ENCODE measurements at places on chromosomes 6 and 20.

DNA sequence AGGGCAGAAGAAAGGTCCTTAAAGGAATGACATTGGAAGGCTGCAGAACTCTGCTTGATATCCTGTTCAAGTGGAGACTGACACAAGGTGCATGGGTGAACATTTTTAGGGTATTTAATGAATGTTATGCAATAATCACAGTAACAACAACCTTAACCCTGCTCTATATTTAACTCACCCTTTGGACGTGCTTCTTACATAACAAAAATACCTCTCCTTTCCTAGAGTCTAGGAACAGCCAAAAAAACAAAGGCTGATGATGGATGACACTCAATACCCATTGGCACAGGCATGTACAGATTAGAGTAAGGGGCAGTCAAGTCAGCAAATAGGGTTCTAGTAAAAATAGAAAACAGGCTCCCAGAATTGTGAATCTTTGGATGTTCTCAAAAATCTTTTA is 30.6 kb downstream of the ROS1 start:
- DNase-seq, result no peak

DNA sequence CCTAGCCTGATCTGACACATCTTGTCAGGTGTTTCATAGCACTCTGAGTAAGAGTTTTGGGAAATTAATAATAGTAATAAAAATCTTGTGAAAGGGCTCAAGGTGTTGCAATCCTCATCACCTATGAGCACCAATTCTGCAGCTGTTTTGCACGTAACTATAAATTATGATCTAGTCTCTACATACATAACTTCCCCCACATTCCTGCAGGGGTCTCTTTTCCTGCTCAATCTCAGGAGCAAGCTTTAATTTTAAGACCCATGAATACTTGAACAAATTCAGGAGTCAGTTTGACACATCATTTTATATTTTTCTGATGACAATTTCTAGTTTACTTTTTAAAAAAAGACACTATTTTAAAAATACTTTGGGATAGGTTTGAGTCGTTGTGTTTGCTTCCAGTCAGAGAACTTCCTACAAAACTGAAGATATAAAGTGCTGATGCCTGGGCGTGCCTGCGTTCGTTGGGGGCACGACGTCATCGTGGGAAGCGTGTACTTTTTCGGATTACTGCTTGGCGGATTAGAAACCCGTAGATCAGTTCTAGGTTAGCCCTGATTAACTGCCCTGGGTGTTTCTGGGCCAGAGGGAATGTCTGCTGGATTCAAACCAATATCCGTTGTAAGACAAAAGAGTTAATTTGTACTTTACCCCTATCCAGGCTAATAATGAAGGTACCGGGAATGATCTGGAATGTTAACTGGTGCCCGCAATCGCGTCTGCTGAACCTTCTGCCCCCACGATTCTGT is 1.0 kb upstream of the E2F3 start:
- no peak for DNase-seq

- no peak for DNase-seq
Observed at GRCh38 chr6:44275271-44275748, 5.1 kb downstream of the TMEM151B start.

- DNase-seq, result no peak
Observed at GRCh38 chr6:170176898-170177771, 113.7 kb downstream of the DLL1 start.

- peak; percentile 76 for DNase-seq
Observed at GRCh38 chr6:123925350-123925749, 121.7 kb downstream of the NKAIN2 start.

- no peak for DNase-seq
Observed at GRCh38 chr20:44204156-44204831, 6.3 kb downstream of the OSER1 start.

DNA sequence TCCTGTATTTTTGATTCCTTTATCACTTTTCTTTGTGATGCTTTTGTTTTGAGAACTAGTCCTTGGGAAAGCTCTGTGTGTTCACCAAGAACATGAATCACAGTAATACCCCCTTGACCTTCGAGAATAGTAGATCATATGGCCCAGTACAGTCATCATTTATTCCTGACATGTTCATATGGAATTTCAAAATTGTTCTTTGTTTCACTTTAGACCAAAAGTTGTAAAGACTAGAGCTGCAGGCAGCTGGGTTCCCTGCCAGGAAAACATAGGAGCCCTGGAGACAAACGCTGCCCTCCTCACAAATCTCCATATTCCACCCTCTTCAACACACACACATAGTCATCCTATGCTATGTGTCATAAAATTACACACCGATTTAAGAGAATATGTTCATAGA is 621.2 kb upstream of the EYS start:
- DNase-seq, result no peak

- no peak for DNase-seq
Observed at GRCh38 chr20:21685981-21686380, 19.5 kb upstream of the PAX1 start.

DNA sequence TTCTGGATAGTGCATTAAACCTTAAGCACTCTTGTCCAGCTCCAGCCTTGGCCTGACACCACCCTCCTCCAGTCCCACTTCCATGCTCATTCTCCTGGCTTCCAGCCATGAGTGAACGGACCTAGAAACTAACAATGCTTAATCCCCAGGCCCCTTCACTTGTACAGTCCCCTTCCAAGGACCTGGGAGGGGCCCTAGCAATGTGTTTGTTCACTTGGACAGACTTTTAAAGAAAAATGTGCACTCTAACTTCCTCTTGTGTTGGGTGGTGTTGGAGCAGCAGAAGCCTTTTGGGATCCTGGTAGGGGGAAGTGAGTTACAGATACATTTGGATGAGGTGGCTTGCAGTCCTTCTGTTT is 48.9 kb upstream of the CCN6 start:
- no peak for DNase-seq

DNA sequence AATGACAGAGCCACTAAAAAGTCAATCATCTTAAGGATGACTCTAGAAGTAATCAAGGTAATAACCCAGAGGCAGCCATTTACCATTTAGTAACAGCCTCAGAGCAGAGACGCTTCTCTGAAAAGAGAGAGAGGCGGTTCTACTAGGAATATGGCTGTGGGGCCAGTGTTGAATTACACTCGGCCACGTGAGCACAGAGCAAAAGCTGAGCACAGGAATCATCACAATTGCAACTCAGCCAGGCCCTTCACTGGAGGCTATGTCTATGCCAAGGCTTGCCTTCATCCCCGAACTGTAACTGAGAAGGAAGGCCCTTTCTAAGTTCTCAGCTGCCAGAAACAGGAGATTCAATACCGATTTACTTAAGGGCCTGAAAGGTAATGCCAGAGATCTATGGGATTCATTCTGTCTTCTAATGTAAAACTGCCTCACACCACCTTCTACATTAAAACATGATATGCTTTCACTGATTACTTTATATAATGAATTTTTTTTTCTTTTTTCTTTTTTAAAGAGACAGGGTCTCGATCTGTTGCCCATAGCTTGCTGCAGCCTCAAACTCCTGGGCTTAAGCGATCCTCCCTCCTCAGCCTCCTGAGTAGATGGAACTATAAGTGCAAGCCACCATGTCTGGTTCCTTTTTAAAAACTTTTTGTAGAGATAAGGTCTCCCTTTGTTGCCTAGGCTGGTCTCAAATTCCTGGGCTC is 67.6 kb downstream of the NUDT3 start:
- DNase-seq, result no peak

DNA sequence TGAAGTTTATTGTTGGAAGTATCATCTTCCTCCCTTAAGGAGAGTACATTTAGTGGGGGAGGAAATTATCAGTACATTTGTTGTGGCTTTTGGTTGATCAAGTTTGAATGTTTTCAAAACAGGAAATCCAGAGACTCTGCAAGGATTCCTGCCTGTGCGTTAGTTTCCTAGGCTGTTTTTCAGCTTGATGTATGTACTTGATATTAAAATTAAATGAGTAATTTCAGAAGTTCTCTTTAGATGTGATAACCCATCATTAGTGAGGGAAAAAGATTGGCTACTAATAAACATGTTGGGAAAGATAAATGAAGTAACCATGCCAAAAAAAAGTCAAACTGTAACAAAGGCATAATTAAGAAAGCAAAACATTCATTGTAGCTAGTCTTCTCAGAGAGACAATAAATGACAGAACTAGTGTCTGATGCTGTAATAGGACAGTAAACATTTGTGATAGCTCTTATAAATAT is 88.0 kb upstream of the TULP1 start:
- no peak for DNase-seq

DNA sequence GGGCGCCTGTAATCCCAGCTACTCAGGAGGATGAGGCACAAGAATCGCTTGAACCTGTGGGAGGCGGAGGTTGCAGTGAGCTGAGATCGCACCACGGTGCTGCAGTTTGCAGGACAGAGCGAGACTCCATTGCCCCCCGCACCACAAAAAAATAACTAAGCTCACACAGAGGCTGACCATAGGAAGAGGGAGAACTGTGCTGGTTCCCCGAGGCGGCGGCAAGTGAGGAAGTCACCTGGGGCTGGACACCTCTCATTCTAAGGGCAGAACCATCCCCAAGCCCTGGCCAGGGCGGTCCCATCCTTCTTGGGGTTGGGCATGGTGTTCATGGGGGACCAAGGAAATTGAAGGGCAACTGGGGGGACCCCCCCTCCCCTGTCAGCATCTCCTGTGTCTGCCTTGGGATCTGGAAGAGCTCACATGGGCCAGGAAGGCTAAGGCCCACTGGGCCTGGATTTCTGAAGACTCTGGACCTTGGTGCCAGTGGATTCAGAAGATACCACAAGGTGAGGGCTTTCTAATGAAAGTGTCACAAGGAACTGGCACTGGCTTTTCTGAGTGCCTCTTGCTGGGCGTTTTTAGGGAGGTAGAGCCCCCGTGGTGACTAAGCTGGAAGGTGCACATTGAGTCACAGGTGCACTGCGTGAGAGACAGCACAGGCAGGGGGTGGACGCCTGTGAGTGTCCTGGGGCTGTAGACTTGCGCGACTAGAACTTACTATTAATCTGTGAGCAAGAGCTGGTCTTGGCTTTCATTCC is 11.5 kb downstream of the IRF4 start:
- no peak for DNase-seq

GRCh38 chr20:7231303-7231702 is 463.8 kb downstream of the BMP2 start:
- DNase-seq, result no peak

- DNase-seq, result no peak
Observed at GRCh38 chr6:3316331-3316730, 57.6 kb downstream of the PSMG4 start.

DNA sequence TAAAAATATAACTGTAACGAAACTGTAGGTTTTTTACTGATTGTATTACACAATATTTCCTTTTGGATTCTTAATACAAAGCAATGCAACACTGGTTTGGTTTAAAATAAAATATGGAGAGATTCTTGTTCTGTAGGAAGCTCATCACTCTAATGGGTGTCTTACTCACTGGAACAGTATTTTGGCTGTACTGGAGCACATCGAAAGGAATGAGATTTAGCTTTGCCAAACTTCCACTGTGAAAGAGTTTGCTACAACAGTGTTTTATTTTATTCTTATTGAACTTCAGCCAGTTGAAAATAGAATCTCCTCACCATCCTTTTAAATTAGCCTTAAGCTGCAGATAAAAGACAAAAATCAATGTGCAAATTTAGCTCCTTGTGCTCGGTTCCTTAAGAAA is 230.7 kb upstream of the QKI start:
- DNase-seq, result no peak

DNA sequence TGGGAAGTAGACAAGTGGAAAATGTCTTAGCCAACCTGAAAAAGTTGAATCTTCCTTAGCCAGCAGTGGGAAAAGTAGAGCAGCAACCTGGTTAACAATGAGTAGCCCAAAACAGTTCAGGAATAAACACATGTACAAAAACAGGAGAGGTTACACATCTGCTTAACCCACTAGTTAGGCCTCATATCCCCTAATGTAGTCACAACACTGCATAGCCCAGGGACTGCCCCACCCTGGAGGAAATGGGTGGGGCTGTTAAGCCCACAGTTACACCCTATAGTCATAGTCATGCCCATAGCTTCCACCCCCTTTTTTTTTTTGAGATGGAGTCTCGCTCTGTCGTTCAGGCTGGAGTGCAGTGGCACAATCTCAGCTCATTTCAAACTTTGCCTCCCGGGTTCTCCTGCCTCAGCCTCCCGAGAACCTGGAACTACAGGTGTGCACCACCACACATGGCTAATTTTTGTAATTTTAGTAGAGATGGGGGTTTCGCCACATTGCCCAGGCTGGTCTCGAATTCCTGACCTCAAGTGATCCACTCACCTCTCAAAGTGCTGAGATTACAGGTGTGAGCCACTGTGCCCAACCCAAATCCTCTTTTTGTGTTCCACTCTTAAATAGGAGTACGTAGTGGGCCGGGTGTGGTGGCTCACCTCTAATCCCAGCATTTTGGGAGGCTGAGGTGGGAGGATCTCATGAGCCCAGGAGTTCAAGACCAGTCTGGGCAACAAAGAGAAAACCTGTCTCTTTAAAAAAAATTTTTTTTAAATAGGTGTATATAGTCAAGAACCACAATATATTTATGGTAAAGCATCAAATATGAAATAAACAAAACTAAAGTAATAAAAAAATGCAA is 24.5 kb downstream of the ILRUN start:
- no peak for DNase-seq

GRCh38 chr6:42537536-42537935 is 26.3 kb upstream of the UBR2 start:
- no peak for DNase-seq

GRCh38 chr20:17617212-17617867 is 47.5 kb downstream of the DSTN start:
- no peak for DNase-seq

- no peak for DNase-seq
Observed at GRCh38 chr20:38220587-38221118, 39.9 kb downstream of the KIAA1755 start.

DNA sequence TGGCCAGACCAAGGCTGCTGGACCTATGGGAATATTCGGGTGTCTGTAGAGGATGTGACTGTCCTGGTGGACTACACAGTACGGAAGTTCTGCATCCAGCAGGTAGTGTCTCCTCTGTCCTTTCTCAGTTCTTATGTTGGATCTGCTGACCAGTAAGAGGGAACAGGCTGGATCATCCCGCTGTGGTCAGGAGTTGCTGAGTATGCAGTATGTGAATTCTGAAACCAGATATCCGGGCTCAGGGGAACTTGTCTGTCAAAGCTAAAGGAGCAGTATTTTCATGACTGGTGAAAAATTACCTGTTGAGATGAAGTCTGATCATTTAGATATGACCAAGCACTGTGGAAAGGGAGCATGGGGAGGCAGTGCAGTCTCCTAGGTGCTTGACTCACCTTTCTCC is 22.1 kb upstream of the GNRH2 start:
- DNase-seq, result no peak

GRCh38 chr20:6045566-6045965 is 8.3 kb downstream of the LRRN4 start:
- DNase-seq, result no peak

- DNase-seq, result peak; percentile 35
Observed at GRCh38 chr6:35043381-35044130, 97.6 kb downstream of the TCP11 start.
